Naive thymus-derived CD8-positive, alpha-beta T cell (primary cell): ENCODE measurements at places on chromosomes 3 and 15. TPM values are rescaled to one million over a fixed set of nuclear protein-coding genes. Genes with fewer than 3 reads are reported as not detected.

CD80 gene
- 0.16 TPM for total RNA-seq

GADL1 gene
- total RNA-seq, result not detected

SMAD6 gene
- 0.16 TPM for total RNA-seq

NOX5 gene
- 0.05 TPM for total RNA-seq

SEC22C gene
- 47.6 TPM for total RNA-seq

CLDN18 gene
- total RNA-seq, result not detected

CGNL1 gene
- total RNA-seq, result not detected

ARPIN gene
- total RNA-seq, result 0.14 TPM

HDC gene
- total RNA-seq, result not detected

EPHB3 gene
- not detected for total RNA-seq

TTLL13 gene
- 0.71 TPM for total RNA-seq

ZBTB47 gene
- 0.41 TPM for total RNA-seq

SLC9C1 gene
- total RNA-seq, result not detected

IQSEC1 gene
- total RNA-seq, result 47.7 TPM

C3orf22 gene
- not detected for total RNA-seq

DNA sequence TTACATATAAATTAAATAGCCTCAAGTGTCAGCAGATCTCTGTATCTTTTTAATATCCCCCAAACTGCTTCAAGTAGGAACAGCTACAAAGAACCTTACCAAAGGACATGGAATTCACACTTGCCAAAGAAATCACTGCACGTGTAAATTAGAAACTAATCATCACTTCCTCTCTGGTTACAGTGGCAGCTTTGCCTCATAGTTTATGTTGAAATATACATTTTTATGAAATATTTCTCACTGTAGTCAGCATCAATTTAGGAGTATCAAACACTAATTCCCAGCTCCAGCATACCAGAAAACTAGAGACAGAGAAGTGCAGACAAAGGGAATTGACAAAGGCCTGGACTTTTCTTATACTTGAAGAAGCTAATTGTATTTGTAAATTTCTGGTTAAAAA is 260.9 kb downstream of the TIGIT start:
- DNase-seq, result no peak

- no peak for DNase-seq
Measured at GRCh38 chr3:32484436-32484835, 18.2 kb downstream of the CMTM6 start.

DNA sequence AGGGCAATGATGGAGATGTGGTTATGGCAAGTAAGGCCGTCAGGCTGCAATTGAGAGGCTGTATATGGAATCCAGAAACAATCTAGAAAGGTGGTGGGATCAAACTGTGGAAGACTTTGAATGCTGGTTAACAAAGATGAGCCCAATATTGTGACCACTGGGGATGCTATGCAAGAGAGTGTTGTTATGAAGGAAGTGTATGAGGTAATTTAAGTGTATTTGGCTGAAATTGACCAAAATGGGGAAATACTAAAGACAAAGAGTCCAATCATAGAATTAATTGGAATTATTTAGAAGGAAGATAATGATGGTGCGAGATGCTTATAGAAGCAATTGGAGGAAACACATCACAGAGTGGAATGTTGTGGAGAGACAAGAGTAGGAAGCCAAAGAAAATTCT is 24.5 kb downstream of the BTLA start:
- no peak for DNase-seq

DNA sequence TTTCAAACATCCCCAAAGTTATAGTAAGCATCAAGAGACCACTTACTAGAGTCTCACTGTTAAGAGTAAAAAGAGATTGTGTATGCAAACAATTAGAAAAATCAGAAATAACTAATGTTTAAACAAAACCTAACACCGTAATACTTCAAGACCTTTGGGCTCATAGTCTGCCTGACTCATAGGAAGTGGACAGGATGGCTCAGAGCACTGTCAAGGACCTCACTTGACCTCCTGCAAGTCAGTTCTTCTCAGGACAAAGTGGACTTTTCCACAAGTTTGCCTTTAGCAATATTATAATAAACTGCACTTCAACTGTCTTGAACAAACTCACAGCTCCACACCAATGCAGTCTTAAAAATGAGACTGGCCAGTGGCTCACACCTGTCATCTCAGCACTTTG is 34.8 kb downstream of the IL12A start:
- DNase-seq, result no peak

- DNase-seq, result peak; percentile 40
Measured at GRCh38 chr3:52218454-52218853, 7.0 kb downstream of the TLR9 start.

DNA sequence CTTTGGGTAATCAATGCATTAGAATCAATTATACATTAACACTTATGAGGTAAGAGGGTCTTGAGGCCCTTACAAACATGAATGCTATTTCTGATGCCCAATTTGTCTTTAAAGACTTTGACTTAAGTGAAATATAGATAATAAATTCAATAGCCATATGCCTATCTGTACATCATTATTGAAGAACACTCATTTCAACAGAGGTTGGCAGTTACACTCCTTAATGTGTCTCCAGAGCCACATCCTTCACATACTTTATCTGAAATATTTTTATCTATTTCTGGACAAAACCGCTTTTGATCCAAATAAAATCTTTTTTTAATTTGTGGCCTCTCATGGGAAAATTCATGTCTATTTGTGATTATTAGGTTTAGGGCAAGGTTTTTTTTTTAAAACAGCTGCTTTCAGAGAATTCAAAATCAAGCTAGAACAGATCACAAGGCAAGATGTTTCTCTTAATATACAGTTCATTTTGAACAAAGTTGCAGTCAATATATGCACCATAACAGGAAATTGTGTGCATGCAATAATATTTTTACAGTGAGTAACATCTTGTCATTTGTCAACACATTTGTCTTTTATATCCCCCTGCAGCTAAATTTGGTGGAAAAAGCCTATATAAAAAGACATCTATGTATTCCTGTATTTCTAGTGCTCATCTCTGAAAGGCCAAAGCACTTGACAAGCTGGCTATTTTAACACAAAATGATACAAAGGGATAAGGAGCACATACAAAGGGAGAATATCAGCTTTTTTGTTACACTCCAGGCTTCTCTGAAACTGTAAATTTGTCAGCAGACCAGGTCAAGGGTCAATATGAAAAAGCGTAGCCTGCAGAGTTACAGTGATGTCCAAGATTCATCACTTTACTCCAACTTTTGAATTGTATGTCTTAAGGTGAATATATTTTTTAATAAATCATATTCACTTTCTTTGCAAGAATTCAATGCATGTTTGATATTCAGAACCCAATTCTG is 146.2 kb upstream of the DPH6 start:
- DNase-seq, result no peak

- no peak for DNase-seq
Measured at GRCh38 chr3:63706321-63707085, 54.0 kb downstream of the SNTN start.

DNA sequence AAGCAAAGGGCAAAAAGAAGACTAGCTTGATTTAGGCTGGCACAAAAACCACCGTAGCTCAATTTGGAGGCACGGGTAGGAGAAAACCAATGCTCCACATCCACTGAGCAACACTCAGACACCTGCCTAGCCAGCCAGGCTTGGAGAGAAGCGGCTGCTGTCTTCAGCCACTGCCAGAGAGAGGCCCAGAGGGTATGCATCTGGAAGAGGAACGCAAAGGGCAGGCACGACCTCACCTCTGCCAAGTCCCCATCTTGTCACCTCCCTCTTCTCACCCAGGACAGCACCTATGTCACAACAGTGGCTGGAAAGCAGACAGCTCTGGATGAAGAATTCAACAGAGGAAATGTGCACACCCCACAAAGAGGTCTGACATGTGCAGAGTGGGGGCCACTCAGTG is 93.5 kb downstream of the ADAMTS17 start:
- DNase-seq, result no peak

- DNase-seq, result no peak
Measured at GRCh38 chr3:173700336-173700735, 302.8 kb downstream of the NLGN1 start.

DNA sequence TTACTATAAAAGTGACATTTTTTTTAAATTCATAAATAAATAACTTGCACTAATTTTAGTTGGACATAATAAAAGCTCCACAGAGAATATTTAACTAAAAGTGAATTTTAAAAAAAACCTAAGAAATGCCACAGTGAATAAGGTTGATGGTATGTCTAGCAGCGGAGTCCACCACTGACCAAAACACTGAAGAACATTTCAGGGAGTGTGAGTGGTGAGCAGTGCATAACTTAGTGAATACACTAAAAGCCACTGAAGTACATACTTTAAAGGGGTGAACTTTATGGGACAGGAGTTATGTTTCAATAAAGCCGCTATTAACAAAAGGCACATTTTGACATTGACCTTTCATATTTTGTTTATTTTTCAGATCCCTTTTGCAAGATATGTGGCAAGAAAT is 32.3 kb downstream of the SRP14 start:
- DNase-seq, result no peak

GRCh38 chr3:107663266-107663665 is 140.5 kb downstream of the BBX start:
- DNase-seq, result no peak

DNA sequence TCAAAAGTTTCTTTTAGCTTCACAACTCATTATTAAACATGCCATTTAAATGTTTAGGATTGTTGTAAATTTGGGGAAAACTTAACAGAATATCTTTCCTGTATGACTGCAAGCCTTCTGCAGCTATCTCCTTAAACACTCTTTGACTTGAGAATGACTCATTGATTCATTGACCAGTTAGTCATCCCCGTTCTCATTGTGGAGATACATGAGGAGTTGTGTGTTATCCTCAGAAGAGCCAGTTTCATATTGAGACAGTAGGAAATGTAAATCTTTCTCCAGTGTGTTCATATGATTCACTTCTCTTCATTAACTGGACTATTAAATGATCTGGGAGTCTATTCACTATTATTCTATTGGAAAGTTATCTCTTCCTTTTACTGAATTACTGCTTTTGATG is 83.0 kb downstream of the CRYGS start:
- DNase-seq, result no peak

- DNase-seq, result no peak
Measured at GRCh38 chr3:124202754-124203153, 210.8 kb upstream of the ROPN1 start.

GRCh38 chr3:87901141-87901540 is 157.7 kb downstream of the CGGBP1 start:
- DNase-seq, result no peak

GRCh38 chr3:184540777-184541681 is 20.6 kb upstream of the EPHB3 start:
- DNase-seq, result peak; percentile 66

GRCh38 chr15:63040954-63041353 is 1.6 kb upstream of the TPM1 start:
- no peak for DNase-seq

DNA sequence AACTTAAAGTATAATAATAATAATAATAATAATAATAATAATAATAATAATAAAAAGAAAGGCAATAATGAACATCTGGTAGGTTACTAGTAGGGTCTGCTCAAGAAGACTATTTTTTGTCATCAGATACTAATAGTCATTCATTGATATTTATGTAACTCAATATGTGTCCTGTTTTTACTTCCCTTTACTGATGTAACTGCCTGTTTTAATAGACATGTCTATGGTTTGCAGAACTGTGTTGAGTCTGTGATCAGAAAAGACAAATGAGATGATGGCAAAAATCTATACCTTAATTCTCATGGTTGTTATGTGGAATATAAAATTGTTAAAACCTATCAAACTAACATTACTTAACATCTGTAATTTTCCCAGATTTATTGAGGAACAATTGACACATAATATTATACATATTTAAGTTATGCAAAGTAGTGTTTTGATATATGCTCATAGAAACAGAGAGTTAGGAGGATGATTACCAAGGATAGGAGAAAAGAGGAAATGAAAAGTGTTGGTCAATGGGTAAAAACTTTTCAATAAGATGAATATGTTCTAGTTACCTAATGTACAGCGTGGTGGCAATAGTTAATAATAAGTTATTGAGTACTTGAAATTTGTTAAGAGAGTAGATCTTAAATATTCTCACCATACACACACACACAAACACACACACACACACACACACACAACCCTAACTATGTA is 699.4 kb downstream of the ZPLD1 start:
- no peak for DNase-seq

GRCh38 chr15:46696281-46696680 is 1021.0 kb upstream of the SEMA6D start:
- no peak for DNase-seq

DNA sequence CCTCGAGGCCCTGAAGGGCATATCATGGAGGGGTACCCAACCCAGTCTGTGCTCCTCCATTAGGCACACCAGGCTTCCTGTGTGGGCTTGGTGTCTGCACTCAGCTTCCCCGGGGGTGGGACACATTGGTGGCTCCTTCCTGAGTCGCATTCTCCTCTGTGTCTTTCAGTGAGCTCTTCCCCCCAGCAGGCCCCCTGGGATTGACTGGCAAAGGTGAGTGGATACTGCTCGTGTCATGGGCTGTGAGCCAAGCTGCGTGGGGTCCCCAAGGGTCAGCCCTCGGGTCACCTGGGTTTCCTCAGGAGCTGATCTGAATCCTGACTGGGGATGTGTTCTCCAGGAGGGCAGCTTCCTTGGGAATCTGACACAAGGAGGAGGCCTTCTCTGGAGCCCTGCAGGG is 231.0 kb downstream of the SNRPN start:
- DNase-seq, result no peak

DNA sequence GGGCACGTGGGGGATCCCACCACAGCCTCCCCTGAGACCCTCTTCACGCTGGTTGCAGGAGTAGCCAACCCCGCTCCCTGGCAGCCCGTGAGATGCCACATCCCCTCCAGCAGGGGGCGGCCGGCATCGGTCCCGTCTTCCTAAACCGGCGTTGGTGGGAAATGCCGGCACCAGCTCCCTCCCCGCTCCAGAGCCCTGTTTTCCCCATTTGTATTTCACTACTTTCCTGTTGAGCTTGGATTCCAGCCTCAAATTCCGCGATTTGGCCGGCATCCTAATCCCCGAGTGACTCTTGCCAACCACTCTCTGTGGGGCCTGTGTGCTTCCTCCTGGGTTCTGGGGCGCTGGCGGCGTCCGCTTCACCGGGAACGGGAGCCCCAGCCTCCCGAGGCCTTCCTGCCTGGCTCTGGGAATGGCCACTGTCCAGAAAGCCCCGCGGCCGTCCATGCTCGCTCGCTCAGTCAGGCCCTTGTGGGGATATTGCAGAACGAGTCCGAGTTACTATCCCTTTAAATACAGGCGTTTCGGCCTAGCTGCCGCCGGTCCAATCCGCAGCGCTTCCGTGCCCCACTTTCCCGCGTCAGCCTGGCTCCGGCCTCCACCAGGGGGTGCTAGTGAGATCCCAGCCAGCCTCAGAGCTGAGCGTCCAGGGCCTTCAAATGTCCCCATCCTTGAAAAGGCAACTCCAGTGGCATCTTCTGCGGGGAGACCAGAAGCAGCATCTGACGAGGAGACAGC is 8.1 kb upstream of the ADAMTS17 start:
- DNase-seq, result peak; percentile 77

DNA sequence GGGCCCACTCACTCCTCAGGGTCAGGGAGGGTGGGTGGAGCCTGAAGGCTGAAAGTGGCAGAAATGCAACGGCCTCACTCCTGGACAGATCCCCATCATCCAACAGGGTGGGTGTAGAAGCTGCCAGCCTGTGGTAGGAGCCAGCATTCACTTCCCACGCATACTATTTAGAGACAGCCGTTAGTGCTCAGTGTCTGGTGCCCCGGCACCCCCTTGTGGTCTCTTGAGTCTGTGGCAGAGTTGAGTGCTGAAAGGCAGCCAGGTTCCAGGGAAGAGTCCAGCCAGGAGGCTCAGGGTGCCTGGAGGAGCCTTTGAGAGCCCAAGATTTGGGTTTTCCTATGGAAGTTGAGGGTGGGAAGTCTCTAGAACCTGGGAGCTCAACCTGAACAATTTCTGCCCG is 2.1 kb upstream of the GNAT1 start:
- DNase-seq, result no peak

- DNase-seq, result no peak
Measured at GRCh38 chr3:64642327-64643151, 45.3 kb downstream of the ADAMTS9 start.

GRCh38 chr15:75194397-75194796 is 7.3 kb upstream of the C15orf39 start:
- DNase-seq, result no peak
